ENCODE measurements at places on chromosomes 5 and 9.

DNA sequence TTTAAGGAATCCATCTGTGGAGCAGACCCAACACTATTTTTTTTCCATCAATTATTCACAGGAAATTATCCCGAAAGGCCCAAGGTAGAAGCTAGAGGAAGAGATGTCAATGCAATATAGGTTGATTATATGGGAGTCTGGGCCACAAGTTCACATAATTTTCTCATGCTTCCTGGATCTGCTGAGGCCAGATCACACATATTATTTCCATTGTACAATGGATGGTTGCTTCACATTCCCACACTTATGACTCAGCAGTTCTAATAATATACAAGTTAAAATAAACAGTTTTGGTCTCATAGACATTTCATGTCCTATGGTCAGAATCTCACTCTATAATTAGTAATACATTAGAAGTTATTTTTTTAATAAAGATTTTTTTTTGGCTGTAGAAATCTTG lies 66.0 kb upstream of the PTPRD start:
- peak; percentile 90 for DNase-seq

GRCh38 chr9:92055624-92056023 lies 59.6 kb downstream of the SPTLC1 start:
- no peak for DNase-seq

- DNase-seq = peak; percentile 8
Measured at GRCh38 chr5:137705106-137705505, 30.8 kb downstream of the KLHL3 start.

GRCh38 chr5:175842951-175843793 lies 28.2 kb upstream of the CPLX2 start:
- DNase-seq = peak; percentile 83

DNA sequence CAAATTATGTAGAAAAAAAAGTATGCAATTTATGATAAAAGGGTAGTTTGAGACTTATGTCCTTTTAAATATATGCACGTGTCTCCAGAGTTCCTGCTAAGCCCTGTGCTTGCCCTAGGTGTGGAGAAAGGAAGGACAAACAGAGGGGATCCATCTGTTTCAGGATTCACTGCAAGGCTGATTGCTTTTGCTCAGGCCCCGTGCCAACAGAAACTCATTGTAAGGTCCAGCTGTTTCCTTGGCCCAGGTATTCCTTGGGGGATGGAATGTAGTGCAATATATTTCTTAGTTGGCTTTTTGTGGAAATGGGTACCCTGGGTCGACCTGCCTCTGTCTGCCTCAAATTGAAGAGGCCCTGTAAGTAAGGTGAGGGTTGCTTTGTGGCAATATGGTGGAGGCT lies 268.6 kb upstream of the CLINT1 start:
- DNase-seq = no peak

- DNase-seq = no peak
Measured at GRCh38 chr9:129060991-129061390, 19.9 kb upstream of the DOLPP1 start.
